ENCODE measurements at places on chromosomes 2 and 18. TPM values are rescaled to one million over a fixed set of nuclear protein-coding genes. Genes with fewer than 3 reads are reported as not detected.

The GKN2 gene
- not detected for total RNA-seq

The GPR35 gene
- 0.28 TPM for total RNA-seq

The APLF gene
- total RNA-seq = 4.8 TPM

The VIT gene
- not detected for total RNA-seq

The ATAD2B gene
- 14.0 TPM for total RNA-seq

The FNDC4 gene
- 16.5 TPM for total RNA-seq

Data from mammary epithelial cell (primary cell).